CD4-positive, alpha-beta T cell treated with Interleukin-4 for 1 hour (primary cell): ENCODE measurements at places on chromosomes 16 and 17.

DNA sequence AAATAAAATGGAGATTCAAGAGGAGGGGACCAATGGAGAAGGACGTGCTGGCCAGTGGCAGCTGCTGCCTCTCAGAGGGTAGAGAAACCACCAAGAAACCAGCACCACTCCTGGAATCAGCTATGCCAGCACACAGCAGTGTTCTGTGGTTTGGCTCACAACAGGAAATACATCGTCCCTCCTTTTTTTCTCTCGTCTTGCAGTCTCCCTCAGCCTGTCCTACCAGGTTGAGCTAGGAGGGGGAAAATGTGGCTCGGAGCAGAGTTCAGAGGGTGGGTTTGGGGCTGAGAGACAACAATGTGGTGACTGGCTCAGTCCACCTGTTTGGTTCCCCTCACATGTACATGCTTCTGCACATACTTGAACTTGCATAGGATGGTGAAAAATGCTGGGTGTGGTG lies 19.9 kb upstream of the SLC16A5 start:
- no peak for DNase-seq

GRCh38 chr17:57694051-57694450 lies 51.0 kb downstream of the CCDC182 start:
- no peak for DNase-seq

DNA sequence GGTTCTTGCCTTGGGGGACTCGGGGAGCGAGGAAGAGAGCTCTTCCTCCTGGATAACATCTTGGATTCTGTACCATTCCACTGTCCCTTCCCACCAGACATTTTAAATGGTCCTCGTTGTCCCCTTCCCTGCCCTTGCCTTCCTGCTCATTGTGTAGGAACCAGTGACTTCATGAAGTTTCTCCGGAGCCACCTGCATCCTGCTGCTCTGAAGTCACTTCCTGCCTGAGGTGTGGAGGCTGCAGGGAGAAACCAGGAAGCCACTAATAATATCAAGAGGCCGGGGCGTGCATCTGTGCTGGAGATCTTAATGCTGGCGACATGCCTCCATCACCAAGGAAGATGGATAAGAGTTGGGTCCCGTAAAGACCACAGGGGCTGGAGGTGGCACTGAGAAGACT lies 6.2 kb upstream of the SLC16A13 start:
- peak; percentile 52 for DNase-seq

DNA sequence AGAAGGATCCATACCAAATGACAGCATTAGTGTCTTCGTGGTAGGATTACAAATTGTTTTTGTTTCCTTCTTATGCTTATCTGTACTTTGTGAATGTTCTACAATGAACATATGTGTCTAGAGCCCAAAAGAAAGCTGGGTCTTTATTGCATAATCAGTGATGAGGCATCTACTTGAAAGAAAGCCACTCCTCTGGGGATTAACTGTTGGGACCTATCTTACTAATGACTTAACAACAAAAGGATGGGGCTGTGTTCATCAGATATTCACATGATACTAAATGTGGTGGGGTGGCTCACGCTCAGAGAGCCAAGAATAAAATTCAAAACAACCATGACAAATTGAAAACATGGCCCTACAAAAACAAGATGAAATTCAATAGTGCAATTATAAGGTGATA lies 160.2 kb downstream of the RGS9 start:
- DNase-seq: no peak

DNA sequence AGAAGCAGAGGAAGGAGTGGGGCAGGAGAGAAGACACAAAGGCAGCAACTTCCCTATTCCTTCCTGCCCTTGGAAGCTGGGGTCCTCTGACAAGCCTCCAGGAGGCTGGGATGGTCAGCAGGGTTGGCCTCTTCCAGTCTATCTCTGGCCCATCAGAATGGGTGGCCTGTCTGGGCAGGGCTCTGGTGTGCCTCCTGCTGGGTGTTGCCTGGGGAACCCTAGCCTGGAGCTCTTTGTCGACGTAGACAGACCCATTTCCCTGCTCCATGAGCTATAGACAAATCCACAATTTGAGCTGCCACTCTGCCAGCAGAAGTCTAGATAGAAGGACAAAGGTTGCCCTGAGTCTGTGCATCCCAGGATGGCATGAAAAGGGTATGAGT lies 11.4 kb downstream of the IGFBP4 start:
- no peak for DNase-seq

- DNase-seq: no peak
Observed at GRCh38 chr16:84933774-84934631, 77.3 kb downstream of the ZDHHC7 start.

GRCh38 chr17:57442914-57443571 lies 186.7 kb downstream of the MSI2 start:
- peak; percentile 52 for DNase-seq

GRCh38 chr16:30446203-30446595 lies 525 bp upstream of the SEPHS2 start:
- no peak for DNase-seq

DNA sequence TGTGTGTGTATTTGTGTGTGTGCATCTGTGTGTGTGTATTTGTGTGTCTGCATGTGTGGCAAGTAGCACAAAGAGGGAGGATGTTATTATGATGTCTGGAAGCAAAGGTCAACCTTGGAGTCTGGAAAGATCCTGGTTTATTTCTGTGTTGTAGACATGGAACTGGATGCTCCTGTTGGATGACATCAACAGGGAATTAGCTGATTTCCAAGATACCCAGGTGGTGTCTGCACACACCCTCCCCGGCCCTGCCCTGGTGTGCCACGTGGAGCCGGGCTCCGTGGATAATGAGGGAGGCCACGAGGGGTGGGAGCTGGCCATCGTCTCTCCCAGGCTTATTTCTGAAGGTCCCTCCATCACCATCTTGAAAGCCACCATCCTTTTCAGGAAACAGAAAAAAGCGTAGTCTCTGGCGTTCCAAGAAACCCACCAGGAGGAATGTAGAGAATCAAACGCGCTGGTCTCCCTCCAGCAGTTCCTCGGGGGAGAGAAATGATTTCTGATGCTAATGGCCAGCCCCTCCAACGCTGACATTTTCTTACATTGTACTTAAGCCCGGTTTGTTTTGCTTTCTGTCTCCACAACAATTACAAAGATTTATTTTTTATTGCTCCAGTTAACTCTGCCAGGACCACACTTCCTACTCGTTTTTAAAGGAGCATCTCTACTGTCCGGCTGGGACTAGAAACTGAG lies 93.3 kb downstream of the FOXL1 start:
- no peak for DNase-seq

DNA sequence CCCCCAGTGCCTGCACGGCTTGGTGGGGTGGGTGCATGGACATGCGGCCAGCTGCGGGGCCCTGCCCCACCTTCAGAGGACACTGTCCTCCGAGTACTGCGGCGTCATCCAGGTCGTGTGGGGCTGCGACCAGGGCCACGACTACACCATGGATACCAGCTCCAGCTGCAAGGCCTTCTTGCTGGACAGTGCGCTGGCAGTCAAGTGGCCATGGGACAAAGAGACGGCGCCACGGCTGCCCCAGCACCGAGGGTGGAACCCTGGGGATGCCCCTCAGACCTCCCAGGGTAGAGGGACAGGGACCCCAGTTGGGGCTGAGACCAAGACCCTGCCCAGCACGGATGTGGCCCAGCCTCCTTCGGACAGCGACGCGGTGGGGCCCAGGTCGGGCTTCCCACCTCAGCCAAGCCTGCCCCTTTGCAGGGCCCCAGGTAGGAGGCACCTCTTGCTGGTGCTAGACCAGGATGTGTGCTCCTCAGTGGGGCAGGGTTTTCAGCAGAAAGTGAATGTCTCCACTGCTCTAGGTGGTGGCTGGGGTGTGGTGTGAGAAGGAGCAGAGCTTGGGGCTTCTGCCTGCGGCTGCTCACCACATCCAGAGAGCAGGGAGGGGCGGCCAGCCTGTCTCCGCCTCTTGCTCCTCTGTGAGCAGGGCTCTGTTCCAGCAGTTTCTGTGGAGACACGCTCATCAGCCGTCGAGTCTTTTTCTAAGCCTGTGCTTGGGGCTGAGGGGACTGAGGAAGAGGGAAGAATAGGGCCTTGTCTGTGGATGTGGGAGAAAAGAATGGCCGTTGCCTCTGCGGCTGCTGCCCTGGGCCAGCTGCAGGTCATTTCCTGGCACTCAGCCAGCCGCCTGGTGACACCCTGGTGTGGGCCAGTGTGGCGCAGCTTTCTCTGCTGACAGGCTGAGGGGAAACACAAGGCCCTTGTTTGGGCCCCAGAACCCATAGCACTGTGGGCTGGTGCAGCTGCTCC lies 2.2 kb downstream of the ZNF276 start:
- peak; percentile 87 for DNase-seq

DNA sequence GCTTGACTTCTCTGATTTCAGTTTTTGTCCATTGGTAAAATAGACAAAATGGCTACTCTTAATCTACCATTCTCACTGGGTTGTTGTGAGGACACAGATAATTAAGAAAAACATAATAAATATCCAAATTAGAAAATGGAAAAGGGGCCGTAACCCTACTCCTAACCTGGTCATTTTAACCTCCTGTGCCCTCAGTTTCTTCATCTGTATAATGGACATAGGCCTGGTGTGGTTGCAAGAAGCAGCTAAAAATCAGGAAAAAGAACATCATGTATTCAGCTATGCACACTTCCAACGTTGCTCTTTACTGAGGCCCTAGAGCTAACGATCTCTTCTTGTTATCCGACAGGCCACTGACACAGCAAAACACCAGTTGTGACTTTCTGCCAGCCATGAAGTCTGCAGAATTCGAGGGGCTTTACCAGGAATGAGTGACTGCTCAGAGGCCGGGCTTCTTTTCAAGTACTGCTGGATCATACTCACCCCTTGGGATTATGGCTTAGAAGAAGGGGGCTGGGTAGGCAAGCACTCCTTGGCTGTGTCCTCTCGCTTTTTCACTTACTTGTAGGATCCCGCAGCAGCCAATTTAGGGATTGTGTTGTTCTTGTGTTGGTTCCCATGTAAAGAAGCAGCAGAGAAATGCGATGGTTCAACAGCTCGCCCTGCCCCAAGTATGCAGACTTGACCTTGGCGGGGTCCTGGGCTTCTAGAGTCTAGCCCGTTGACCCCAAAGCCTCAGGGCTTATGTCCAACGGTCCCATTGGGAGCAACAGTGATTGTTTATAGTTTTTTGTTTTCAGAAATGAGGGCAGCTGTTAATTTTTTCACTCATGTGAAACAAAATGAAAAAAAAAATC lies 20.9 kb downstream of the LDAF1 start:
- no peak for DNase-seq

GRCh38 chr17:4368341-4368740 lies 1.9 kb upstream of the UBE2G1 start:
- DNase-seq: no peak

- DNase-seq: no peak
Observed at GRCh38 chr17:79845601-79845949, 6.3 kb upstream of the CBX4 start.

GRCh38 chr16:14346278-14347142 lies 275.4 kb downstream of the MRTFB start:
- DNase-seq: no peak

- DNase-seq: no peak
Observed at GRCh38 chr17:18041776-18042175, 2.6 kb downstream of the GID4 start.

- no peak for DNase-seq
Observed at GRCh38 chr16:27027971-27028370, 38.8 kb upstream of the C16orf82 start.

- DNase-seq: no peak
Observed at GRCh38 chr16:85027958-85028684, 526 bp downstream of the KIAA0513 start.

DNA sequence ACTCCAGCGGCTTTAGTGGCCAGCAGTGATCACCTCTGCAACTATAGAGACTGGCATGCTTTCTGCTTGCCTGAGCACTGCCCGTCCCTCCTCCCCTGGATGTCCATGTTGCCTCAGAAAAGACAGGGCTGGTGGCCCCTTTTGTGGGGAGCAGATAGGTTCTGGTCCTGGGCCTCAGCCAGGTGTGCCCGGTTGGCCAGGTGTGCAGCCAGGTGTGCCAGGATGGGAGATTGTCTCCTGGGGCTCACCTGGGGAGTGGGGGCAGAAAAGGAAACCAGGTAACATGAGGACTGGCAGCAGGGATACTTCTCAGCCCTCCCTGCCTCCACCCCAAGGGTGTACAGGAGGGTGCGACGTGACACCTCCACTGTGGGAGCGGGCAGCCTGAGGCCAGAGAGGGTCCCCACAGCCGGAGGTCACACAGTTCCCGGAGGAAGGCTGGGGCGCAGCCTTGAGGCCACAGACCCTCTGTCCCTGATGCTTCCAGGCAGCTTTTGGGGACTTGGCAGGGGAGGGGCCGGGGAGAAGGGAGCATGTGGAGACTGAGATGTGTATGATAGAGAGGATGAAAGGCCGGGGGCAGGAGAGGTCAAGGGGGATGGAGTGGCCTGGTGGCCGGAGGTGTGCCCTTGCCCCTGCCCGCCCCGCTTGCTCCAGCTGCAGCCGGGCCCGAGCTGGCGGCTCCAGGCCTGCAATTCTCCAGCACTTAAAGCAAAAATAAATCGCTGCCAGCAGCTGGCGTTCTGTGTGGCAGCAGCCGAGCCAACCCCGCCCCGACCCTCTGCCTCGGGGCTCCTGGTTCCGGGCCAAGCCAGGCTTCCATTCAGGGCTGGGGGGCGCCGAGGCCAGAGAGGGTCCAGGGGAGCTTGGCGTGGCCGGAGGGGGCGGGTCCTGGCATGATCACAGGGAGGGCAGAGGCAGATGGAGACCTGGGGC lies 6.7 kb downstream of the KCNJ12 start:
- no peak for DNase-seq

DNA sequence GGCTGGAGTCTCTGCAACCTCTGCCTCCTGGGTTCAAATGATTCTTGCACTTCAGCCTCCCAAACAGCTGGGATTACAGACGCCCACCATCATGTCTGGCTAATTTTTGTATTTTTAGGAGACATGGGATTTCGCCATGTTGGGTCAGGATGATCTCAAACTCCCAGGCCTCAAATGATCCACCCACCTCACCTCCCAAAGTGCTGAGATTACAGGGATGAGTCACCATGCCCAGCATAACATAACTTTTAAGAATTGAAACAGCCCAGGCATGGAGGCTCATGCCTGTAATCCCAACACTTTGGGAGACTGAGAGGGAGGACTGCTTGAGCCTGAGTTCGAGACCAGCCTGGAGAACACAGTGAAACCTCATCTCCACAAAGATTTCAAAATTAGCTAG lies 2.5 kb downstream of the RSL1D1 start:
- no peak for DNase-seq

DNA sequence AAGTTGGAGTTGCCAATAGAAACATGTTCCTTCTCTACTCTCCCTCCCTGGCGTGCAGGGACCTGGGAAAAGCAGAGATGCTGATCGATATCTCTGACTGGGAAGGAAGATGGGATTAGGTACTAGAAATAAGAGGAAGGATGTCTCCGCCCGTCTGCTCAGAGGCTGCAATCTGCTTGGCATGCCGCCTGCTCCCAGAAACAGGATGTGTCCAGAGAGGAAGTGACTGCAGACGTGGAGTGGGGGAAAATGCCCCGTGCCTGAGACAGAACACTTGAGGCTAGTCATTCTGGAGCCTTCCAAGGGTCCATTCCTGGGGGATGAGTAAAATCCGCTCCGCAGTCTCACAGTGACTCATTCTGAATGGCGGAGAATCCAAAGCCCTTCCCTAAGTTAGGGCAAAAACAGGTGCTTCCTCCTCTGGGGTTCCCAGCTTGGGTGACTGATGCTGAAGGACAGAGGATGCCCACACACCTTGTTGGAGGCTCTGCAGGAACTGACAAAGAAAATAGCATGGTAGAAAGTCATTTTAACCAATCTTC lies 45.0 kb upstream of the SMURF2 start:
- DNase-seq: peak; percentile 29
